ENCODE measurements at places on chromosomes 5 and 9. TPM values are rescaled to one million over a fixed set of nuclear protein-coding genes. Genes with fewer than 3 reads are reported as not detected.

- no peak overlapping the region for H3K4me3 ChIP-seq
- peaks cover 8% of the 10 kb centered on the region for H3K4me1 ChIP-seq
- H3K27ac ChIP-seq, result no peak overlapping the region
- peaks cover 9% of the 10 kb centered on the region for H3K27me3 ChIP-seq
- peaks cover 5% of the 10 kb centered on the region for H3K36me3 ChIP-seq
Measured at GRCh38 chr9:116580853-116581252, 106.3 kb upstream of the TRIM32 start.

- peaks cover 55% of the 10 kb centered on the region for H3K4me1 ChIP-seq
- no peaks in the 10 kb centered on the region for H3K27me3 ChIP-seq
- no peak overlapping the region for H3K4me3 ChIP-seq
- H3K36me3 ChIP-seq, result peaks cover 5% of the 10 kb centered on the region
- no peak for DNase-seq
Measured at GRCh38 chr5:154782326-154782725, 27.1 kb downstream of the LARP1 start.

- peaks cover 16% of the 10 kb centered on the region for H3K4me1 ChIP-seq
- peak overlapping the region; percentile 80 for H3K27ac ChIP-seq
Measured at GRCh38 chr9:37902796-37903646, 906 bp downstream of the SLC25A51 start.

DNA sequence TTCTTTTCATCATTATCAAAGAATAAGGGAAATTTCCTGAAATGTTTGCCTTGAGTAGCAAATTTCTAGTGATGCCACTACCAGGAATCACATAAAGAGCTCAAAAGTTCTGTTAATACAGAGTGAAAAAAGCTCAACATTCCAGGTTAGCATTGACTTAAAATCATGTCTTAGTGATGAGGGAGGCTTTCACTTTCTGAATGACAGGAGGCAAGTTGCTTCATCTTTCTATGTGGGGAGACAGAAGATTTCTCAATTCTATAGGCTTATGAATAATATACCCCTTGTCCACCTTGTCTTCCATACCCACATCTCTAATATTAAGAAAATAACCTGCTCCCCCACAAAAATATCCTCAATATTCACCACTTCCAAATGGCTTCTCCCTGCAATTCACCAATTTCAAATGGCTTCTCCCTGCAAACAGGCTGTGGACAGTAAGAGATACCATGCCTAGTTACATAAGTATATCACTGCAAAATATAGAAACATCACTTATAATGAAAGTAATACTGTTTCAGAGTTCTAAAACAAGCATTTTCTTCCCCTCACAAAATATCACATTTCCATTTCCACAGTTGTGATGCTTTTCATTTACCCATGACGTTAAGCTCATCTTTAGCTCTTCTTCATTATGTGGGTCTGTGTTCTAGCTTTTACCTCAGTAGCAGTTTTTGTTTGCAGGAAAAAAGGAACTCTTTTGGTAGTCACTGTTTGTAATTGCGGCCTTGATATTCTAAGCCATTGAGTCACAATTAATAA is 2.2 kb upstream of the JAK2 start:
- no peak overlapping the region for H3K27ac ChIP-seq
- H3K36me3 ChIP-seq, result no peaks in the 10 kb centered on the region
- DNase-seq, result no peak
- no peaks in the 10 kb centered on the region for H3K27me3 ChIP-seq
- H3K4me3 ChIP-seq, result no peak overlapping the region

Gene SPAAR
- total RNA-seq, result not detected
